ENCODE measurements at places on chromosomes 7 and 10.

DNA sequence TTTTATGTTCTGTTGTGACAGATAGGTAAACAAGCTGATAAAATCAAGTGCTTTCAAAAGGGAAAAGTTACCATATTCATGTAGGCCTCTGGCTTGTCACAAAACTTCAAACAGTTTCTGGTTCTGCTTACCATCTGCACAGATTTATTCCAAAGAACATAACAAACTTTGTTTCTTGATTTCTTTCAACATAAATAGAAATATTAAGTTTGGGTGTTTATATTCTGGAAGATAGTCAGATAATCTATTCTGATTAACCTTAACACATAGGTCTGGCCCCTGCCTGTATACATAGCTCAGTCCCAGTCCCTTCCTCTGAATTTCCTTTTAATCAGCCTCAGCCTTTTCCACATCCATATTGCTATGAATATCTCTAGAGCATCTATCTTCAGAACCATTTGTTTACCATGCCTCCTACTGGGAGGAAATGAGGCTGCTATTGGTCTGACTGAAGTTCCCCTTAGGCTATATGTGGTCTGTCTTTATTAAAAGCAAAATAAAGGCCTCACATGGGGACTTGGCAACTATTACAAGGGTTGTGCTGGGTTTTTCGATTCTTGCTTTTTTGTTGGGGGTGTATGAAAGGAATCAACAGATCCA lies 319.0 kb downstream of the HPSE2 start:
- no peak for DNase-seq

DNA sequence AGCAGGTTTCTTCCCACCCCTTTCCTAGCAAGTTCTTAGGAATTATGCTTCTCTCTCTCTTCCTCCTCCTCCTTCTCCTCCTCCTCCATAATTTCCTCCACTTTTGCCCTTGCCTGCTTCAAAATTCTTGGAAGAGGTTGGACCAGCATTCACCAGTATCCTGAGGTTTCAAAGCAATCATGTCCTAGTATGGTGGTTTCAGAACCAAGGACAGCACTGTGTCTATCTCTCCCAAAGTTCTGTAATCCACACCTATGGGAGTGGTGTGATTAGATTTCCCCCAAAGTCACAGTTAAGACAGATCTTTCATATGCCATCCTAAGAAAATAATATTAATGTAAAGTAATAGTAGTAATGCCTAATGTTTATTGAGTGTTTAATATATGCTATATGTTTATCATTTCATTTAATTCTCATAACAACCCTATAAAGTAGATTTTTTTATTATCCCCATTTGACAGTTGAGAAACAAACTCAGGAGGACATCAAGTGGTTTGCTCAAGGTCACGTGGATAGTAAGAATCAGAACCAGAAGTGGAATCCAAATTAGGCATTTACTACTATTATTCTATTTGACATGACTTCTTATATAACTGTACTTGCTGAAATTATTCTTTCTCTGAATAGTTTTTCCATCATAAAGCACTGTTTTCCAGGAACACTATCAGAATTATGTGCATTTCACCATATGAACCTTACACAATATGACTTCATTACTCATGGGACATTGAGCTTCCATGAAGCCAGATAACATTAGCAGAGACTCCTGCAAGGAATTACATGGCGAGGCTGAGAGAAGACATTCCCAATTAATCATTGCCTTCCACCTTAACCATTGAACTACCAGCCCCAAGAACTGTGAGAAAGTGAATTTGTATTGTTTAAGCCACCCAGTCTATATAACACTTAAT lies 91.4 kb downstream of the IPMK start:
- no peak for DNase-seq

- no peak for DNase-seq
Measured at GRCh38 chr10:95286707-95287106, 4.1 kb downstream of the PDLIM1 start.

GRCh38 chr7:23043441-23043840 lies 29.5 kb upstream of the HYCC1 start:
- no peak for DNase-seq

- DNase-seq, result no peak
Measured at GRCh38 chr10:3310016-3310784, 137.6 kb upstream of the PITRM1 start.
